RPMI7951 (cell line): ENCODE measurements at places on chromosomes 5 and 9. TPM values are rescaled to one million over a fixed set of nuclear protein-coding genes. Genes with fewer than 3 reads are reported as not detected.

The SMIM33 gene
- total RNA-seq: not detected in 2 replicates

The PCDHGA1 gene
- total RNA-seq: 3.3 and 3.7 TPM in 2 replicates

The GLDC gene
- total RNA-seq: 2.0 and 2.4 TPM in 2 replicates

The GABRA6 gene
- total RNA-seq: not detected in 2 replicates

GRCh38 chr5:90866915-90867731 is 308.5 kb downstream of the ADGRV1 start:
- no peak for DNase-seq
